ENCODE measurements at places on chromosomes 2 and 18.

GRCh38 chr2:189533288-189534035 lies 47.1 kb downstream of the SLC40A1 start:
- no peak overlapping the region for H3K27ac ChIP-seq
- no peak overlapping the region for H3K4me3 ChIP-seq
- H3K4me1 ChIP-seq: no peaks in the 10 kb centered on the region
- H3K27me3 ChIP-seq: peaks cover 7% of the 10 kb centered on the region
- no peak for DNase-seq
- no peaks in the 10 kb centered on the region for H3K36me3 ChIP-seq

DNA sequence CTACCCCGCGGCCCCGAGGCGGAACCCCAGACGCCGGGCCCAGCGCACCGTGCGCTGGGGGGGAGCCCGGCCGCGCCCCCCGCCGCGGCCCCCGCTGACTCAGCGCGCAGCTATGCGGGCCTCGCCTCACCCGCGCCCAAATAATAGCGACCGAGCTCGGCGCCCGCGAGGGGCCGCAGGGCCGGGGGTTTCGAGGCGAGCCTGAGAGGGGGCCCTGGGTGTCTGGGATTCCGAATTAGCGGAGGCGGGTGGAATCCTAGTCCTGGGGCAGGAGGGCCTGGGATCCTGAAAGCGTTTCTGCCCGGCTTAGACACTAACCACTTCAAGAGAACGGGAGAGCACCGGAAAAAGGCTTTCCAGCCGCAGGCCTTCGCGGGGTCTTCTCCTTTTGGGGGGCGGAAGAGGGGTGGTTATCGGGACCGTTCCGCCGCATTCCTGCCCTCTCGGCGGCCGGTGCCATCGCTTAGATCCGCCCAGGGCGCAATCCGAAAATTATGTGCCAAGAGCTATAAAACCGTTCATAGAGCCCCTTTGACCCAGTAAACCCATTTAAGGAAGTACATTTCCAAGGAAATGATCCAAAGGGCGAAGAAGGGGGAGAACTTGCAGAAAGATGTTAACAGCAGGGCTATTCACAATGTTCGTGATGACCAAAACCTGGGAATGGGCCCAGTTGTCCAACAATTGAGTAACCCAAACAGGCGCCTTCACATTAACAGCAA lies 681 bp upstream of the ROCK2 start:
- H3K4me1 ChIP-seq: peaks cover 21% of the 10 kb centered on the region
- no peaks in the 10 kb centered on the region for H3K27me3 ChIP-seq
- H3K4me3 ChIP-seq: peak overlapping the region; percentile 85
- no peak for DNase-seq

GRCh38 chr2:230564805-230565779 lies 147.6 kb upstream of the CAB39 start:
- H3K27me3 ChIP-seq: no peaks in the 10 kb centered on the region
- no peak for DNase-seq
- no peak overlapping the region for H3K27ac ChIP-seq
- peaks cover 26% of the 10 kb centered on the region for H3K4me1 ChIP-seq
- H3K36me3 ChIP-seq: peaks cover 6% of the 10 kb centered on the region

- no peaks in the 10 kb centered on the region for H3K4me1 ChIP-seq
- no peaks in the 10 kb centered on the region for H3K36me3 ChIP-seq
- H3K27me3 ChIP-seq: peaks cover 14% of the 10 kb centered on the region
- H3K4me3 ChIP-seq: no peak overlapping the region
Observed at GRCh38 chr2:181754105-181754504, 73.8 kb upstream of the NEUROD1 start.

DNA sequence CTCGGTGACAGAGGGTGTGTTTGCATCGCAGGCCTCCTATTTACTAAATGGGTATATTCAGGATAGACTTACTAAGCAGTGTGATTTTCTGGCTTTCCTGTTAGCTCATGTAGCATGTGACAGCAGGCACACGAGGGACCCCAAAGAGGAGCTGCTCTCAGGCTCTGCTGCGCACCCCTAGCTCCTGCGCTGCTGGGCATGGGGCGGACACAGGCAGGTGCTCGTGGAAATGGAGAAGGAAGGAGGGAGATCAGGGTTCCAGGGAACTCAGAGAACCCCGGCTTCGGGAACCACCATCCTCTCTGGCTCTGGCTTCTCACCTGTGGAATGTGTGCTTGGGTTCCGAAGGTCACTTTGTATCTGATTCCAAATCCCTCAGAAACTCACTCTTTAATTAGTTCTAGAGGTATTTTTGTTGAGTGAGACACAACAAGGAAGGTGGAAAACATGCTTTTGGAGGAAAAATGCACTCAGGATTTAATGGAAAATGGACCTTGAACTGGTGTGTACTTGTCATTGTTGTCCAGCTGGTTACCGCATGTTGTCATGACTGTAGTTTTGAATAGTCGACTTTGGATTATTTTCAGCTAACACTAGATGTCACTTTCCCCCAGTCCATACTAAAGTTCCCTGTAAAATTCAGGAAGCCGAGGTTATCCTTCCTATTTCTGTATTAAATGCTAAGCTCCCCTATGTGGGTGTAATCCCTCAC lies 3.5 kb downstream of the SNTG2 start:
- no peaks in the 10 kb centered on the region for H3K36me3 ChIP-seq
- peak overlapping the region; percentile 15 for H3K4me3 ChIP-seq
- H3K27me3 ChIP-seq: peaks cover 25% of the 10 kb centered on the region
- peaks cover 24% of the 10 kb centered on the region for H3K4me1 ChIP-seq
- no peak overlapping the region for H3K27ac ChIP-seq
- no peak for DNase-seq

Data from naive thymus-derived CD8-positive, alpha-beta T cell (primary cell).